ENCODE measurements at places on chromosomes 2 and 18. TPM values are rescaled to one million over a fixed set of nuclear protein-coding genes. Genes with fewer than 3 reads are reported as not detected.

The KYNU gene
- total RNA-seq: 0.20 TPM

DNA sequence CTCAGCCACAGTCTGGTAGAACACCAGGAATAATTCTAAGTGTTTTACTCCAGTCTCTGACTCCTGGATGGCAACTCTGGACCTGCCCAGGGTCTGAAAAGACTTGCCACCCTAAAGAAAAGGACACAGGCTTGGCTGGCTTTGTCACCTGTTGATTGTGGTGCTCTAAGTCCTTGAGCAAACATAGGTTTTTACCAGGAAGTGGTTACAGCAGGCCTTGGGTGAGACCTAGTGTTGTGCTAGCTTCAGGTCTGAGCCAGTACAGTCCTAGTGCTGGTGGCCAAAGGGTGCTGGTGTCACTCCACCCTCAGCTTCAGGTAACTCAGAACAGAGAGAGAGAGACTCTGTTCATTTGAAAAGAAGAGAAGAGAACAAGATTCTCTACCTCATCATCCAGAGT lies 1239.4 kb upstream of the CRIM1 start:
- no peak for DNase-seq

The MTCL1 gene
- 24.7 TPM for total RNA-seq

The UGT1A5 gene
- total RNA-seq: not detected

The SP140 gene
- 0.54 TPM for total RNA-seq

GRCh38 chr2:96762529-96763311 lies 2.0 kb downstream of the CNNM4 start:
- DNase-seq: no peak

The RND3 gene
- 144 TPM for total RNA-seq

DNA sequence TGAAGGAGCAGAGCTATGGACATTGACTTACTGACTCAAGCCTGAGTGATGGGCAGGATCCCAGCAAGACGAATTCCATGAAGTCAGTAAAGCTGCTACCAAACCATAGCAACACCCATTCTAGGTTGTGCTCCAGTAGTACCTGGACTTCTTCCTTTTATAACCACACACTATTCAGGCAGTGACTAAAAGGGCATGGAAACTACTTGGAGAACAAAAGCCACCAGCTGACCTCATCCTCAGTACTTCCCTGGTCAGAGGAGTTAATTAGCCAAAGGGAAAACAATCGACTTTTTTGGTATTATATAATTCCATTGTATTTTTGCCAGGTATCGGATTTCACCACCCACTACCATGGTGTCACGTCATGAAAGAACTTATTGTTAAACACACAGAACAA lies 237.1 kb downstream of the TTC32 start:
- no peak for DNase-seq

The GLI2 gene
- total RNA-seq: 67.0 TPM

The DPYSL5 gene
- 2.8 TPM for total RNA-seq

DNA sequence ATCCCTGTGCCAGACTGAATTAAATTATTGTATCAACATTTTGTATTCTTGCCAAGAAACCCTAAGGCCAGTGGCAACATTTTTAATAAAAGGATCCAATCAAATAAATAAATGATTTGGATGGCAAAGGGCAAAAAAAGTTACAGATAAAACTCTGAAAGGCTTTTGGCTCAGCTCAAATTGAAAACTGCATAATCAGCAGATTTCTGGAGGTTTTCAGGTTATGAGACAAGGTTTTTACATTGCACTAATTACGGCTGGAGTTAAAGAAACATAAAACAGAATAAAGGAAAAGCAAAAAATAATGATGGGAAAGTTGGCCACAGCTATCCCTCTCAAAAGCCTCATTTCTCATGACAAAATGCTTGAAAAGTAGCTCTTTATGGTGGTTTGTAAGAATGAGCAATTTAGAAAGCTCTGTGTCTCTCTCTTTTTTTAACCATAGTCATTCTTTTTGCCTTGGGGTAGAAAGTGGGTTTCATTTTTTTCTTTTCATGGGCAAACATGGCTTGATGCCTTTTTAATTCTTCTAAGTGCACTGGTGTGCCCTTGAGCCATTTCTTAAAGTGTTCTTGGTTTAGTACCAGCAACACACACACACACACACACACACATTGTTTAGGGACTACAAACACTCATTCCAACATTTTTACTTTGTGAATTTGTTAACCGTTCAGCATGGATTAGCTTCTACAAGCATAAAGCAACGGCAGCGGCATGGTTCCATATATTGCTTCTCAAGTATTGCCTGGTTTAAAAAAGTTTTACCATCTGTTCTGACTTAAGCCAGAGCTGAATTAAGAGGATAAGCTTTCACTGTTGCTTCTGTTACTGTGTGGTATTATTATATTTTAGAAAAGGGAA lies 747.1 kb upstream of the FSHR start:
- DNase-seq: no peak

DNA sequence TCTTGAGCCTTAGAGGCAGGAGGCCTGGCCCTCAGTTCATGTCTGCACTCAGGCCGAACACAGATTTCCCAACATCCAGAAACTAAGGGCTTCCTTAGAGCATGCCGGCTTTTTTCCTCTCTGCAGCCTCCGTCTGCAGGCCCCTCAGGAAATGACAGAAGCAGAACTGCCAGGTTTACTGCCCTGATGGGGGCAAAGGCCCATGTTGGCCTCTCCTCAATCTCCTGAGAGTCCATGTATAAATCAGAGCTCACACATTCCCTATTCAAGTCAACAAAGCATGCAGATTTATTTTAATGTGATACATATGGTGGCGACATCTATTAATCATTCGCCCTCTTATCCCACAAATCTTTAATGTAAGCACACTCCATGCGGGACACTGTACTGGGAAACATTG lies 475.6 kb upstream of the HS6ST1 start:
- no peak for DNase-seq

The AMER3 gene
- not detected for total RNA-seq

GRCh38 chr18:53715243-53715853 lies 509.1 kb downstream of the MBD2 start:
- DNase-seq: no peak

DNA sequence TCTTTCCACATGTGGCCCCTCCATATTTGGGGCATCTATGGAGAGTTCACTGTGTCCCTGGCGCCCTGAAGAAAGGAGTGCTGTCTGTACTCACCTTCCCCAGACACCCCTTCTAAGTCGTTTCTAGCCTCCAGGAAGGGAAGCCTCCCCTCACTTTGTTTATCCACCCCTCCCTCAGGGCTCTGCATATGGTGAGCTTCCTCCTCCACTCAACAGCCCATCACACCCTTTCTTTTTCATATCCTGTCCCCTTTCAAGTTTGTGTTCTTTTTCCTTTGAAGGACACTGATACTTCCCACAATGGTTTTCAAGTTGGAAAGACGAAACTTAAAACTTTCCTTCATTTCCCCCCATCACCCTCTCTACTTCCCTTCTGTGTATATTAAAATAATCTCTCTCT lies 291.4 kb upstream of the POU3F3 start:
- no peak for DNase-seq

The ASB18 gene
- total RNA-seq: not detected

DNA sequence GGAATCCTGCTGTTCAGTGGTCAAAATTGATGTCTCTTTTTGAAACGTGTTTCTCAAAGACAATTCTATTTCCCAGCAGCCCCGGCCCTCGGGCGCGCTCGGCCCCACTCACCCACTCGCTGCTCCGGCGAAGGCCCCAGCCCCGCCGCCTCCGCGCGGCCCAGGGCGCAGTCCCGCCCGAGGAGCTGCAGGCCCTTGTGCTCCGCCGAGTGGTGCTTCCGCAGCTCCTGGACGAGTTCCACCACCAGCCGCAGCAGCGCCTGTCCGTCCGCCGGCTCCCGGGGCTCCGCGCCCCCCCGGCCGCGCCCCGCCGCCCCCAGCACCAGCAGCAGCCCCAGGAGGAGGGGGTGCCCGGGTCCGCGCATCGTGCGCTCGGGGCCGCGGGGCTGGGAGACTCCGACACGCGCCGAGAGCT lies 413 bp downstream of the ALKAL2 start:
- DNase-seq: peak; percentile 62

DNA sequence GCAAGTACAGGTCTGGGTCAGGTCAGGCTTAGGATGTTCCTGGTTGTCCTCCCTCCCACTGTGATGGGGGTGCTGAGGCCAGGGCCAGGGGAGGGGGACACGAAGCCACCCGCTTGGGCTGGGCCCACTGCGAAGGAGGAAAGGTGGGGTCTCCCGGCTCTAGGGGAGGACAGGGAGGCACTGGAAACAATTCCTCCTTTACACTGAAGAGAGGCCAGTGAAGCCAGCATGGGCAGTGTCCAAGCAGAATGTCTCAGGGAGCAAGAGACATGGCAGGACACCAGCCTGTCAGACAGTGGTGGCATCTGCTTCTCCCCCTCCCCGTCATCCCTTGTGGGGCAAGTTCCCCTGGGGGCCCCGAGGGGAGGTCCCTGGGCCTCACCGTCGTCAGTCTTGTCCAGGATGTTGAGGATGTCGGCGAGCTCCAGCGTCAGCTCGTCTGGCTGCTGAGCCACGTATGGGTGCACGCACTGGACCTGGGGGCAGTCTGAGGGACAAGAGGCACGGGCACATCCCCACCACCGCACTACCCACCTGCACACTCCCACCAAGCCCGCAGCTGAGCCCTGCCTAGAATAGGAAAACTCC lies 10.8 kb downstream of the SNORC start:
- DNase-seq: no peak

The KLF11 gene
- 14.0 TPM for total RNA-seq

DNA sequence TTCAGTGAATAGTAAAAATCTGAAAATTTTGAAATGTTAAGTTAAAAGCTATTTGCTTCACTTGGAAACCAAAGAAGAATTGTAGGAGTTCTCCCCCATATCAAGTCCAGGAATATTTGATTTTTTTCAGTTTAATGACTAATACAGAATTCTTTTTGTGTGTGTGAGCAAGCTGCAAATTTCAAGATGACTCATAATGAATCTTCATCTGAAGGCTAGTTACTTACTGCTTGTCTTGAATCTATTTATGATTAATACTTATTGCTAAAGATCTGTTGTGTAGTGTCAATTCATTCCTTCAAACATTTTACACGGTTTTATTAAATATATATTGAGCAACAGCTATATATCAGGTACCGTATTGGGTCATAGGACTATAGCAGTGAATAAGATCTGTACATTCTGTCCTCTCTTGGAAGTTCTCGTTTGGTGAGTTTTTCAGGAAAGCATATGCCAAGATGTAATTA lies 47.8 kb upstream of the CAVIN2 start:
- DNase-seq: no peak

DNA sequence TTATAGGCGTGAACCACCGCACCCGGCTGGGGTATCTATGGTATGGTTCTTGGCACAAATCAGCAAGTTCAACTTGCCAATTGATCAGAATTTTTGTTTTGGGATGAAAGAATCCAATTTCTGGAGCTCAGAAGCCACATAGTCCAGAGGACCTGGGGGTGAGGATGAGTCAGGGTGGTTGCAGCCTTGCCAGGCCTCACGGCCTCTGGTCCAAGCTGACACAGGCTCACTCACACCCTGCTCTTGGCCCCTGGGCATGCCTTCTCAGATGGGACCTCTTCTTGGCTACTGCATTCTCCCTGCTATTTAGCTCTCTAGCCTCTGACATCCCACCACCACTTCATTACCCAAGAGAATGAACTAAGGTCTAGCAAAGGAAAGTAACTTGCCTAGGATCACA lies 16.3 kb downstream of the CAPG start:
- no peak for DNase-seq

Data from mesothelial cell of epicardium (in vitro differentiated cells).